ENCODE measurements at places on chromosomes 12 and 14.

GRCh38 chr12:91007531-91008290, 2.9 kb upstream of the EPYC start:
- DNase-seq, result no peak

DNA sequence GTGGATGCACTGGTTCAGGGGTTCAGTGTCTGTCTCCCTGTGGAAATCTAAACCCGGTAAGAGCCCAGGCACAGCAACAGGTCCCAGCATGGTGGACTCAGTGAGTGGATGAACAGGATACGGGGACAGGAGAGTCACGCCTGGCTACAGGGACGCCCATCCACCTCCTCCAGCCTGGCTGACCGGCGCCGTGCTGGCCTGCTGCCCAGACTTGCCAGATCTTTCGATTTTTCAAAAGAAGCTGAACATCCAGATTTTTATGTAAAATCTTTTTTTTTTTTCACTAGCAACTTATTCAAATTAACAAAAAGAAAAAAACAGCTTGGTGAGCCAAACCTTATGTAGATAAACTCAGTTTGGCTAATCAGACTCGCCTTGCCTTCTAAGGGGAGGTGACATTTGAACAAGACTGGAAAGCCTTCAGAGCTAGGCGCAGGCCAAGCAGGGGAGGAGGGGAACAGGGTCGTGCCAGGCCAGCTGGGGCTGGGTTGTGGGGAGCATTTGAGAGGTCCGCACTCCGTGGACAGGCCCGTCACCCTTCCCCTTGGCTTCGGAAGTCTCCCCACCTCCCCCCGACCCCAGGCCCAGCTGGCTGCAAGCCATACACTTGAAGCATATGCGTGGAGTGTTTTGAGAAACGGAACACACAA, 87.8 kb upstream of the NCOR2 start:
- DNase-seq, result no peak

DNA sequence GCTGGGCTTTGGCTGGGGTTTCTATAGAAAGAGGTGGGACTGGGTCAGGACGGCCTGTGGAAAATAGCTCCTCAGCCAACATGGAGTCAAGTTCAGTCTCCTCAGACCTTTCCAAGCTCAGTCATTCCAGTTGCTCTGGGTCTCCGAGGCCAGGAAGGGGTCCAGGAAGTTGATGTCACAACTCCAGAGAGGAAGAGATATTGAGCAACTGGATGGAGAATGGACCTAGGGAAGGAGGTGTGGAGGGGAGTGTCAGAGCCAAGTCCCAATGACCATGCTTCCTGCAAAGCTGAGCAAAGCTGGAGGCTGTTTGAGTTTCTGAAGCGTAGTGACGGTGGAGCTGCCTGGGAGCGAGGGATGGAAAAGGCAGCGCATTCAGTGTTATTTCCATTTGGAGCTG, 86.1 kb downstream of the SLC24A4 start:
- DNase-seq, result no peak

DNA sequence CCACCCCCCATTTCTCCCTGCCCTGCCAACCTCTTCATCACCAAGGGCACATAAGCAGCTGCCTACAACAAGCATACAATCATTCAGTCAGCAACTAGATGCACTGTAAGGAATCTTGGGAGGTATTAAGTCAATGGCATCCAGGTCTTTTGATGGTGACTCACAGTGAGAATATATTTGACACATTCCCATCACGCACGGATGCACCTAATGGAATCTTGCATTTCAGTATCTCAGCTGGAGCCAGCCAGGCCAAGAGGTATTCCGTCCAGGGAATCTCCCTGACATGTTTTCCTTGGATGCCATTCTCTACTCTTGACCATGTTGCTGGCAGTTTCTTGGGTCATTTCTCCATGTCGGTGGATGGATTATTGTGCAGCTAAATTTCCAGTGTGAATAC, 73.9 kb upstream of the CAPRIN2 start:
- DNase-seq, result no peak

DNA sequence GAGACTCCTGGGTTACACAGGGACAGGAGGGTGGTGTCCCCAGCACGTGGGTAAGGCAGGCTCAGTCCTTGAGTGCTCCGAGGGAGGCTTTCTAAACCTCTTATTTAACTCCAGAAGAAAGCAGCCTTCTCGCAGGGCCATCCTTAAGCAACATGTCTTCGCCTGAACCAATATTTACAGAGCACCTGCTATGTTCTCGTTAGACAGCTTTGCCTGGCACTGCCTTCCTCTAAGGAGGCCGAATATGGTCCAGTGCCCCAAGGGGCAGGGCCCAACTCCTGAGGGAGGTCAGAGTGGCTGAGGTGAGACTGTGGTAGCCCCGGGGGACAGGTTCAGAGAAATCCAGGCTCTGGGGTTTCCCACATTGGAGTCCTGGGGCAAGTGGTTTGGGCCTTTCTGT, 2.1 kb upstream of the SCARB1 start:
- DNase-seq, result no peak

GRCh38 chr14:103514596-103515421, 7.8 kb downstream of the CKB start:
- DNase-seq, result no peak

DNA sequence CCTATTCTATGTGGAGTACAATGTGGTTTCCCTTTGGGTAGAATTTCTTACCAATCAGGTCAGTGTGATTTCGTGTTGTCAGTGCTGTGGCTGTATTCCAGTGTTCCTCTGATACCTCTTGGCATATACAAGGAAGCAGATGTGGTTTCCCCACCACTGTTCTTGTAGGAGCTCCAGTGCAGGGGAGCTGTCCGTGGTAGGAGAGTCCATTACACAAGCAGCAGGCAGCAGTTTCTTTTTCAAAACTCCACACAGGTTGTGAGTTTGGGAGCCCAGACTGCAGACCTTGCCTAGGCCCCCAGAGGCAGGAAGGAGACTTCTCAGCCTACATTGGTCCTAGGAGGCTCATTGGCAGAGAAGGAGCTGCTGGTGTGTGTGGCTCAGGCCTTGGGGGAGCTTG, 452.8 kb downstream of the AACS start:
- DNase-seq, result no peak

- DNase-seq, result no peak
These were observed 42.8 kb downstream of the NOC4L start for GRCh38 chr12:132186857-132187620.

- no peak for DNase-seq
These were observed 256.0 kb downstream of the RPAP3 start for GRCh38 chr12:47449797-47450196.
